CD8-positive, alpha-beta memory T cell (primary cell): ENCODE measurements at places on chromosomes 12 and 14. TPM values are rescaled to one million over a fixed set of nuclear protein-coding genes. Genes with fewer than 3 reads are reported as not detected.

PUS7L gene
- total RNA-seq, result 21.4 TPM

RNU6-7 gene
- total RNA-seq, result not detected

DNAI7 gene
- not detected for total RNA-seq

SLC17A8 gene
- total RNA-seq, result not detected

POLE2 gene
- total RNA-seq, result 36.3 TPM

PTPRB gene
- total RNA-seq, result not detected
